Endothelial cell of umbilical vein (primary cell): ENCODE measurements at places on chromosomes 3 and 15. TPM values are rescaled to one million over a fixed set of nuclear protein-coding genes. Genes with fewer than 3 reads are reported as not detected.
A peak's percentile ranks its signal among the peaks of the same experiment; 100 is the strongest.

The IMPG2 gene
- total RNA-seq = 0.71 and 0.76 TPM in 2 replicates

DNA sequence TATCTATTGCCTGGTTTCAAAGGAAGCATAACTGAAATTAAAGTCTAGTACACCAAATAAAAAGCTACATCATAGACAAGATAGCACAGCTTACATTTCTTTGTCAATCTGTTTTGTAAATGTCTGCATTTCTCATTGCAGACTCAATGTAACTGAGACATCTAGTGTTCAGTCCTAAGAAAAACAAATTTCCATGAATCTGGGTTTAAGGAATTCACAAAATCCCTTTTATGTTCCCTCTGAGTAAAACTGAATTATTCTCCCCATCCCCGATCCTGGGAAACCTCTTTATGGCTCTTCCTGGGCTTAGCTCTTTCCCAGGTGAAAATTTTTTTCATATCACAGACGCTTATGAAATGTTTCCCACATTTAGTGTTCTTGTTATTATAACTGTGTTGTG lies 21.6 kb upstream of the RASA2 start:
- no peaks in the 10 kb centered on the region for H3K4me1 ChIP-seq
- no peak overlapping the region for H3K4me3 ChIP-seq
- H3K36me3 ChIP-seq = no peaks in the 10 kb centered on the region

DNA sequence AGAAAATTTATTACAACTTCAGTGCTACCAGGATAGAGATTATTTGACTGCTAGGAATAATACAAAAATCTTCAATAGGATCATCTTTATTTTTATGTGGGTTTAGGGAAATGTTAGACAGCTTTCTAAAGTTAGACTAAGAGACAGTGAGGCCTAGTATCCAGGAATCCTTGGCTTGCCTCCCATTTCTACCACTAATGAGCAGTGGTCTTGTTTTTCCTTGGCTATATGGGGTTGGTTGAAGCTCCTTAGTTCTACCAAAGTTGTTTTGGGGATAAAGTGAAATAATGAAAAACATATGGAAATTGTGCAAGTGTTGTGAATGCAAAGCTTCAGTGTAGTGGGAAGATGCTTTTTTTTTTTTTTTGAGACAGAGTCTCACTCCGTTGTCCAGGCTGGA lies 16.8 kb downstream of the AP4E1 start:
- no peaks in the 10 kb centered on the region for H3K27me3 ChIP-seq
- DNase-seq = no peak
- no peaks in the 10 kb centered on the region for H3K4me1 ChIP-seq
- peaks cover 6% of the 10 kb centered on the region for H3K36me3 ChIP-seq
- H3K4me3 ChIP-seq = no peak overlapping the region
- H3K27ac ChIP-seq = no peak overlapping the region

DNA sequence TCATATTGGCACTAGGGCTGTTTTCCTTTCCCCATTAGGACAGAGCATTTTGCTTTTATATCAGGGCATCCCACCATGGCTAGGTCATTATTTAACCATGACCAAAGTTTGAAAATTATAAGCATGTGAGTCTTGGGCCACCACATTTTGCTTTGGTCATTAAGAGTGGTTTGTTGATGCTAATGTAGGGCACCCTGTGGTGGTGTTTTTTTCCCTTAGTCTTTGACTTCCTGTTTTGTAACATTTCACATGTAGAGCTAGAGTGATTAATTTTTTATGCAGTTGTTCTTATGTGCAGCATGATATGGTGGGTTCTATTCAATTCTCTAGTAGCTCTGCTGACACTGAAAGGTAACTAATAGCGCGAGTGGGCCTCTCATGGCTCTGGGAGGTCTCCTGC lies 249.6 kb upstream of the ROBO1 start:
- H3K27me3 ChIP-seq = no peaks in the 10 kb centered on the region
- H3K36me3 ChIP-seq = no peaks in the 10 kb centered on the region
- peaks cover 21% of the 10 kb centered on the region for H3K4me1 ChIP-seq
- no peak overlapping the region for H3K27ac ChIP-seq

DNA sequence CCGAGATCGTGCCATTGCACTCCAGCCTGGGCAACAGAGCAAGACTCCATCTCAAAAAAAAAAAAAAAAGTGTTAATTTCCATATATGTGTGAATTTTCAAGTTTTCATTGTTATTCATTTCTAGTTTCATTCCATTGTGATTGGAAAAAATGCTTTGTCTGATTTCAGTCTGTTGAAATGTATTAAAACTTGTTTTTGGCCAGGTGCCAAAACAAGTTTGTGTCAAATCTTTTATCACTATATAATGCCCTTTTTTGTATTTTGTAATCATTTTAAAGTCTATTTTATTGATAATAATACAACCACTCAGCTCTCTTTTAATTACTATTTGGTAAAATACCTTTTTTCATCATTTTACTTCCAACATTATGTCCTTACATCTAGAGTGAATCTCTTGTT lies 42.5 kb downstream of the TFRC start:
- no peaks in the 10 kb centered on the region for H3K36me3 ChIP-seq
- no peaks in the 10 kb centered on the region for H3K27me3 ChIP-seq
- H3K4me1 ChIP-seq = no peaks in the 10 kb centered on the region
- no peak overlapping the region for H3K4me3 ChIP-seq
- no peak for DNase-seq

The EIF2A gene
- 97.6 and 104 TPM in 2 replicates for total RNA-seq

The SSUH2 gene
- total RNA-seq = 0.44 TPM in 1 of 2 replicates, not detected in the other

- no peak overlapping the region for H3K4me3 ChIP-seq
- H3K27me3 ChIP-seq = no peaks in the 10 kb centered on the region
- DNase-seq = peak; percentile 22
These were observed 31.1 kb upstream of the RYR3 start for GRCh38 chr15:33279613-33280205.

- no peaks in the 10 kb centered on the region for H3K4me1 ChIP-seq
- H3K4me3 ChIP-seq = no peak overlapping the region
- peak; percentile 78 for DNase-seq
- no peaks in the 10 kb centered on the region for H3K36me3 ChIP-seq
- H3K27me3 ChIP-seq = no peaks in the 10 kb centered on the region
These were observed 125.1 kb downstream of the TIGIT start for GRCh38 chr3:114418724-114419543.

GRCh38 chr3:148643389-148643840 lies 54.3 kb upstream of the AGTR1 start:
- H3K36me3 ChIP-seq = no peaks in the 10 kb centered on the region
- no peak overlapping the region for H3K4me3 ChIP-seq
- H3K4me1 ChIP-seq = no peaks in the 10 kb centered on the region
- H3K27ac ChIP-seq = no peak overlapping the region

GRCh38 chr3:120331076-120331475 lies 18.1 kb downstream of the LRRC58 start:
- H3K36me3 ChIP-seq = no peaks in the 10 kb centered on the region
- H3K4me3 ChIP-seq = no peak overlapping the region
- no peak overlapping the region for H3K27ac ChIP-seq
- no peaks in the 10 kb centered on the region for H3K4me1 ChIP-seq

- peaks cover 35% of the 10 kb centered on the region for H3K36me3 ChIP-seq
- peak within 1 kb of the TSS; percentile 58 for H3K4me3 ChIP-seq
- DNase-seq = peak; percentile 86
- peak within 1 kb of the TSS; percentile 58 for H3K27ac ChIP-seq
- no peaks in the 10 kb centered on the region for H3K27me3 ChIP-seq
These were observed at the start of gene LAMB2 for GRCh38 chr3:49132437-49133225. TSS of gene LAMB2 (minus strand) at chr3:49133050. CDS start at chr3:49132867, 183 bp downstream.

The CHAC1 gene
- total RNA-seq = 4.6 and 5.6 TPM in 2 replicates

The FSTL1 gene
- 522 and 562 TPM in 2 replicates for total RNA-seq

DNA sequence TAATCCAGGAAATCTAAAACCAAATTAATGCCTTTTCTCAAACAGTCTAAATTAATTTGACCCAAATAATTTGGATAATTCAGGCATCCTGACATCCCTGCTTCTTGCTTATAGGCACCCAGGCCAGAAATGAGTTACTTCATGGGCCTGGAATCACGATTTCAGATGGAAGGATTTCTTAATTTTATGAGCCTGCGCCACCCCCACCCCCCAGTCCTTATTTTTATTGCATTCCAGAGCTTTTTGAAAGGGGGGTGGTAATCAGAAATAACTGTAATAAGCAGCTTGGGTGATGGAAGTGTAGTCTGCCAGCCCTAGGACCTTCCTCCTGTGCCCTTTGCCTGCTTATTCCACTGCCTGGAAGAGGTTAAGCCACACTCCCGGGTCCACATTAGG lies 1.3 kb downstream of the AP2M1 start:
- H3K4me1 ChIP-seq = peaks cover 28% of the 10 kb centered on the region
- no peaks in the 10 kb centered on the region for H3K27me3 ChIP-seq
- H3K4me3 ChIP-seq = peak overlapping the region; percentile 97

The SAMD7 gene
- total RNA-seq = not detected in 2 replicates

The ASB14 gene
- not detected in 2 replicates for total RNA-seq

The CACNA2D2 gene
- total RNA-seq = not detected in 2 replicates

The DUOX1 gene
- total RNA-seq = not detected in 2 replicates

The TRAK1 gene
- 59.6 and 66.6 TPM in 2 replicates for total RNA-seq

DNA sequence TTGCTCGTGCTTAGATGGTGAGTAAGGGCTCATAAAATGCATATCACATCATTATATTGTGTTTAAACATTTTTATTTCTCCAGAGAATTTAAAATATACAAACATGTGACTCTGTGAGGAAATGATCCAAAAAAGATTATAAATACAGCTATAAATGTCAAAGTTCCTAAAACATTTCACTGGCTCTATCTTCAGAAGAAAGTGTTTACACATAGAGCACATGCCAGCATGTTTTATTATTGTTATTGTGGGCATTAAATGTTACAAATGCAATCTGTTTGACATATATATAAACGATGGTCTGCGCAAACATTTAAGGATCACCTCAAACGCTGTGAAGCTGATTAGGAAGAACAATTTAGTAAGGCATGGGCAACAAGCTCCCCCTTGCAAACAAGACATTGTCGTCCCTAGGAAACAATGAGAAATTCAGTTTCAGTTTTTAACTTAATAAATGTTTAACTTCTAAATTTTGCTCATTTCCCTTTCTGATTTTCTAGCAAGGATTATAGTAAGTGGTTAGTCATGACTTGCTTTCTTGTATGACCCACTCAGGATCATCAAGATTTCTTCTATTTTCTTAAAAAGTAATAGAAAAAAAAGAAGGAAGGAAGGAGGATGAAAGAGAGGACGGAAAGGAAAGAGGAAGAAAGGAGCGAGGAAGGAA lies 207.5 kb downstream of the SATB1 start:
- no peaks in the 10 kb centered on the region for H3K36me3 ChIP-seq

The MYZAP gene
- 6.1 and 8.1 TPM in 2 replicates for total RNA-seq

- H3K4me1 ChIP-seq = no peaks in the 10 kb centered on the region
- H3K27ac ChIP-seq = no peak overlapping the region
- peak; percentile 83 for DNase-seq
- no peaks in the 10 kb centered on the region for H3K36me3 ChIP-seq
- no peak overlapping the region for H3K4me3 ChIP-seq
These were observed 80.3 kb upstream of the PRTG start for GRCh38 chr15:55823191-55823670.

The SETD2 gene
- 36.2 and 41.4 TPM in 2 replicates for total RNA-seq

- H3K4me3 ChIP-seq = no peak overlapping the region
- H3K27me3 ChIP-seq = no peaks in the 10 kb centered on the region
- no peaks in the 10 kb centered on the region for H3K4me1 ChIP-seq
- H3K36me3 ChIP-seq = no peaks in the 10 kb centered on the region
- peak; percentile 21 for DNase-seq
- H3K27ac ChIP-seq = no peak overlapping the region
These were observed 225.8 kb upstream of the UMPS start for GRCh38 chr3:124504332-124505059.

DNA sequence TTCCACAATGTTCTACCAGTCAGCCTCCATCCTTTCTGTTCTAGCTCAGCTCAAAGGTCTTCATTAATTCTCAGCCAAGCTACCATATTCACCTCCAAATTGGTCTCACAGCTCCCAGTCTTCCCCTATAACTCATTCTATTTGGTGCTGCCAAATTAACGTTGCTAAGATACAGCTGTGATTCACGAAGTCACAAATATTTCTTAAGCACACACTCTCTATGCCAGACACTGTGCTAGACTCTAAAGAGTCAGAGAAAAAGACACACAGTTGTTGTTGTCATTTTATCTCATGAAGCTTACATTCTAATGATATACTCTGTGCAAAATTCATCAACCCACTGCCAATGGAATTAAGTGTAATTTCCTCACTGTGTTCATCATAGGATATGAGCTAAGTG lies 102.8 kb downstream of the FRMD5 start:
- no peaks in the 10 kb centered on the region for H3K36me3 ChIP-seq
- no peak overlapping the region for H3K27ac ChIP-seq
- DNase-seq = no peak
- no peak overlapping the region for H3K4me3 ChIP-seq

The CLRN1 gene
- not detected in 2 replicates for total RNA-seq

- no peak for DNase-seq
- H3K4me1 ChIP-seq = no peaks in the 10 kb centered on the region
- no peaks in the 10 kb centered on the region for H3K27me3 ChIP-seq
- H3K36me3 ChIP-seq = no peaks in the 10 kb centered on the region
These were observed 492.4 kb downstream of the OTOL1 start for GRCh38 chr3:161989012-161989411.

DNA sequence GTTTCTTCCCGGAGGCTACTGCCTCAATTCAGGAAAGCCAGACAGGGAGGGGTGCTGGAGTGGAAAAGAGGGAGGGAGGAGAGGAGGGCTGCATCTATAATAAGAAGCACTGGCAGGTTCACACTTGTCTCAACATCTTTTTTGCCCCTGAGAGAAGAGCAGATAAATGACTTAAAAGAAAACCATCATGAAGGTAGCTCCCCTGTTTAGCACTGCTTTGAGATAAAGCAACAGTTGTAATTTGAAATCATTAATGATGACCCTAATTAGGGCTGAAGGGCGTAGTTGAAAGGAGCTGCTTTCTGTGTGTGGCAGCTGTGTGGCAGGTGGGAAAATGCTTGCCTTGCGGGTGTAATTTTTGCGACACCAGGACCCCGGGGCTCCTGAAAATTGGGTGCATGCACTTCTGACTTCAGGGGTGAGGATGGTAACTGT lies 222.8 kb upstream of the IL12A start:
- peak overlapping the region; percentile 83 for H3K27ac ChIP-seq
- peak overlapping the region; percentile 64 for H3K4me3 ChIP-seq
- peaks cover 3% of the 10 kb centered on the region for H3K36me3 ChIP-seq

GRCh38 chr3:108985844-108986243 lies 32.2 kb upstream of the GUCA1C start:
- no peak overlapping the region for H3K27ac ChIP-seq
- H3K27me3 ChIP-seq = no peaks in the 10 kb centered on the region
- no peaks in the 10 kb centered on the region for H3K36me3 ChIP-seq

GRCh38 chr15:45101749-45102148 lies 12.2 kb downstream of the DUOX2 start:
- H3K4me1 ChIP-seq = no peaks in the 10 kb centered on the region
- no peak for DNase-seq
- H3K36me3 ChIP-seq = no peaks in the 10 kb centered on the region
- H3K27ac ChIP-seq = no peak overlapping the region
